Activated T-cell treated with anti-CD3 and anti-CD28 coated beads, Interleukin-2, amount 50 U/mL, for 24 hours (primary cell): ENCODE measurements at places on chromosomes 13 and 19.

GRCh38 chr13:50387051-50387581 is 371.9 kb downstream of the KCNRG start:
- no peak for DNase-seq

- DNase-seq, result no peak
These were observed 191.5 kb downstream of the LHFPL6 start for GRCh38 chr13:39411511-39411910.

GRCh38 chr13:21539687-21540086 is 64.3 kb downstream of the MICU2 start:
- DNase-seq, result no peak

DNA sequence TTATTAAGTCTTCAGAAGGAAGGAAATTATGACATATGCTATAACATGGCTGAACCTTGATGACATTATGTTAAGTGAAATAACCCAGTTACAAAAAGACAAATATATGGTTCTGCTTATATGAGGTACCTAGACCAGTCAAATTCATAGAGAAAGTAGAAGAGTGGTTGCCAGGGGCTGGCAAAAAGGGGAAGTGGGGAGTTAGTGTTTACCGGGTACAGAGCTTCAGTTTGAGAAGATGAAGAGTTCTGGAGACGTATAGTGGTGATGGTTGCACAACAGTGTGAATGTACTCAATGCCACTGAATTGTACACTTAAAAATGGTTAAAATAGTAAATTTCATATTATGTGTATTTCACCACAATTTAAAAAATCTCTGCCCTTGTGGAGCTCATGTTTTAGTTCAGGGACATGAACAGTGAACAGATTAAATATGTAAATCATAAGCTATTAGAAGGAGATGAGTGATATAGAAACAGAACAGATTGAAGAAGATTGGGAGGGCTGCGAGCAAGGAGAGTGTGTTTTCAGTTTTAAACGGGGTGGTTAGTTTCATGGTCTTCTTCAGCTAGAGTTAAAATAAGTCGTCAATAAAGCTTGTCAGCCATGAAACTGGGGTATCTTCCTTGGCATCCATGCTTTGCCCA is 355.2 kb downstream of the KCNRG start:
- no peak for DNase-seq

DNA sequence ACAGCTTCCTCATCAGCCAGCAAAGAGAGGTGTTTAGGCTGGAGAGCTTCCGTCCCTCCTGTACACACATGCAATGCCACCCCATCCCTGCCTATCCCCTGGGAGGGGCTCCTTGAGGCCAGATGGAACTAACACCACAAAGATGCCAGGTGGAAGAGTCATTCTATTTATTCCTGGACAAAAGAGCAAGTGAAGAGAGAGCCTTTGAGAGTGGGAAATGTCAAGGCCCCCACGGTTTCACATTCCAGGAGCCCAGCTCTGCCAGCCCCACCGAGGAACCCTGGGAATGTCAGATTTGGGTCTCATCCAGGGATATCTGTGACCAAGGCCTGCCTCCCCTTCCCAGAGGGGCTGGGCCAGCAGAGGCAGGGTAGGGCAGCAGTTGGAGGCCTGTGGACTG is 30.8 kb upstream of the IGFL1 start:
- no peak for DNase-seq

GRCh38 chr19:30557927-30558557 is 185.9 kb downstream of the ZNF536 start:
- DNase-seq, result no peak
